ENCODE measurements at places on chromosomes 4 and X.

GRCh38 chr4:26803211-26803861, 57.3 kb upstream of the STIM2 start:
- DNase-seq: no peak

- no peak for DNase-seq
These were observed 83.5 kb downstream of the CHRNA9 start for GRCh38 chr4:40418430-40419230.

DNA sequence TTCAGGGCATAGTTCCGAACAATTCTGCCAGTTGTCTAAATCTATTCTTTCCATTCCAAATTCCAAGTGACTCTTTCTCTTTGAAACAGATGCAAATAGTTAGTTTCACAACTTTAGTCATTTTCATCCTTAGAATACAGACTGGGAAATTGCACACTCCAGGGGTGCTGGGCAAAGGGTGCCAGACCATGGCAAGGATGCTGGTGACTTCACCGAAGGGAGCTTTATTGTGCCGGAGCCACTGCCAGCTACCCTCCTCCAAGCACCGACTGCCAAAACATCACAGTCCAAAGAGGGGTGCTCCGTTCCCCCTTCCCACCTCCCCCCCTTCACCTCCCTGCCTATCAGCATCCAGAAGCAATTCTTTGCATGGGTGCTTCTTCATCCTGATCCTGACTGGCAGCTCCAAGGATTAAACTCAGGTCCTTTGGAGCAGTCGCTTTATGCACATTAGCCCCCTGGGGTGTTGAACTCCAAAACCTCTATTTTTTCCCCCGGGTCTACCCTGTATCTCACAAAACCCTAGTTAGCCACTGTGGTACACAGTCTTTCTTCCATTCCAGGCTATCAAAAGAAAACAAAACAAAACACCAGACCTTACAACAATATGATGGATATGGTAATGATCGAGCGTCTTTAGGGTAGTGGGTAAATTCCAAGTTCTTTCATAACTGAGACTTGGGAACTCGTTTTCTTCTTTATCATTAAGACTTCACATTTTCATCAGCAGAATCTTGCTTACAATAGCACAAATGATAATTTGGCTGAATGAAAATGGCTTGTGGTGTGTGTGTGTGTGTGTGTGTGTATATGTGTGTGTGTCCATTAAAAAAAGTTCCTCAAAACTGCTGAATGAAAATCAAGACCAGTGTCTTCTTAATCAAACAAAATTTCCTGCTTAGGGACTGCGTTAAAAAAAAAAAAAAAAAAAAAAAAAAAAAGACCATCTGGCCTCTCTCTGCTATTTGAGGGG, 28.7 kb downstream of the MID1 start:
- no peak for DNase-seq

DNA sequence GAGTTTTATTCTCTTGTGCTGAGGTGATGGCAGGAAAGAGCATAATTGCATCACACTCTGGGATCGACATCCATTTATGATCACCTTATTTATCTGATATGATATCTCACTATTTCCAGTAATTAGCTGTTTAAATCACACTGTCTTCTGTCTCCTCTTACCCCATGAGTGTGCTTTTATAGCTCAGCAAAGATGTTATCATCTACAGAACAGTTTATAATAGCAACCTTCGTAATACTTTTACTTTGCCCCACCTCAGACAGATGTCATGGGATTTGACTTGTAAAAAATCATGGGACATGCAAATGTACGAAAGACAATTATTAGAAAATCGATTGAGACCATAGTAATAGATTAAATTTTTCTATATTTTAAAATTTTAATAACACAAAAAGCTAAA, 1122.3 kb upstream of the PCDH10 start:
- no peak for DNase-seq

DNA sequence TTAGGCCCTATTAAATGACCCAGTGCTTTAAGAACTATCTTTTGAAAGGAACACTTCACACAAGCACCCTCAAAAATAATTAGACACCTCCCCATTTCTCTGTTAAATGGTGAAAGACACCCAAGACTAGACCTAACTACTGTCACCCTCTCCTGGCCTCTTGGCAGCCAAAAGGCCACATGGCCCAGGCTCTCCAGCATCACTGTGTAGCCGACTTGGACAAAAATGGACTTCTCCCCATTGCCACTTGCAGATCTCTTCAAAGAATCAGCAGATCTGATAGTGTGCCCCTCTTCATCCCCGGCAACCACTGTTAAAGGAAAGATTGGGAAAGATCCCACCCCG, 2.0 kb downstream of the MID1IP1 start:
- DNase-seq: no peak

DNA sequence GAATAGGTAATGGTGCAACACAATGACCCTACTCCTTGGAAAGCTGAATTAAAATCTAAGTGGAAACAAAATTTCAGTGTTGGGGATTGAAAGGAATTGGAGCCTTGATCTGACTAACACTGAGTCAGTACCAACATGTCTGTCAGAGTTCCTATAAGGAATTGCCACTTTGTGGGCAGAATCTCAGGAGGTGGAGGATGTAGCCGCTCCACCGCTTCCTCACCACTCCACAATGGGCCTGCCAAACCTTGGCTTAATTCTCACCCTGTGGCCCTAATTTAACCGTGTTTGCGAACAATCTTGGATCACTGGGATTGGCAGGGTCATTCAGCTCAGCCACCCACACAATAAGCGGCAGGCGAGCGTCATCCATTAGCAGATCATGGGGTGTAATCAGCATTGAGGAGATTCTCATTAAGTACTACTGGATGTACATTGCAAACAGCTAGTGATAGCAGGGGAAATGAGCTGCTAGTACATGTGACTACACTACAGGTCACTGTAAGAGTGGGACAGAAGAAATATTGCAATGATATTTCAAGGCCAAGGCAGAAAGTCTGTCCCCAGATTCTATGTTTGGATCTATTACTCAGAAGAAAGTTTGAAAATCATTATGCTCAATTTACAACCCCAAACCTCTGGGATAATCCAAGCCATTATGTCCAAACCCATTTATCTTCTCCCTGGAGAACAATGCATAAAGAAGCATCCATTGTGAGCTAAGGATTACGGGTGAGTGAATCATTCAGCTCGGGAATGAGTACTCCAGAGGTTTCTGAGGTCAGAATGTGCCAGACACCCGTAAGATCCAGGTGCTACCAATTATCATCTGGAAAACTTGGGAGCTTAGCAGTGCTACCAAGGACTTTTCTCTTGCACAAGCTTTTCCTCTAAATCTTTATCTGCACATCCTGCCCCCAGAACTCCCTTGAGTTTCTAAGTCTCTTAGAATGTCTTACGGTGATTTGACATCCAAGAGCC, 5.8 kb downstream of the SRPX start:
- DNase-seq: no peak

Measured in activated CD8-positive, alpha-beta memory T cell treated with anti-CD3 and anti-CD28 coated beads, Interleukin-2, amount 50 U/mL, for 4 hours (primary cell).